ENCODE measurements at places on chromosomes 2 and 18.

DNA sequence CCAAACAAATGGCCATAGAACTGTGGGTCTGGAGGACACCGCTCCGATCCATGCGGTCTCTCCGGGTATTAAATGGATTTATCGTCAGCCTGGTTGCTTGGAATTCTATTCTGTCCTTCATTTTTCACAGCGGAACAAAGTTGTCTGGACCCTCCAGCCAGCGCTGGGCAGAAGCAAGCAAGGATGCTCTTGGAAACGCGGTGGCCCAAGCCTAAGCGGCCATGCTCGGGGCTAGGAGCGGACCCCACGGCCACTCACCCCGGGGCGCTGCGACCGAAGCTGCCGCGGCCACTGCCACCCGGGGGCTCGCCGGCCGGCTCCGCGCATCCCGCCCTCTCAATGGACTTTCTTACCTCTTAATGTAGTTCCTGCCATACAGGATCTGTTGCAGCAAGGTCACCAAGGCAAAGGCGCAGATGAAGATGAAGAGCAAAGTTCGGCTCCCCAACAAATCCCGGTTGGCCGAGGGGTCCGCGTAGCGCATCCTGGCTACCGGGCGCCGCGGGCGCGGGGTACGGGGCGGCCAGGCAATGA is 761 bp downstream of the ST8SIA5 start:
- DNase-seq: no peak

DNA sequence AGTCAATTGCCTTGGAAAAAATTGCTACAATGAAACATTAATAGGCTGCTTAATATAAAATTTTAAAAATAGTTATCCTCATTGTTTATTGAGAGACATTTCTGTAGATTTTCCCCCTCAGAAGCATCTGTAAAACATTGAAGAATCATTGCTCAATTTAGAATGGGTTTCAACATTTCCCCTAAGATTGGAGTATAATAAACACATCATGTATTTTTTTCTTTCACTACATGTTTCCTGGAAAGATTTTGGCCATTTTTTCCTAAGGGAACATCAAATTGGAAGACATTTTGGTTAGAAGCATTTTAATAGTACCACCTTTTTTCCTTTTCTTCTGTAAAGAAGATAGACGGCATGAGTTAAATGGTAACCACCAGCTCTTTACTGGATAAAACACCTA is 443.2 kb upstream of the SPHKAP start:
- DNase-seq: no peak

DNA sequence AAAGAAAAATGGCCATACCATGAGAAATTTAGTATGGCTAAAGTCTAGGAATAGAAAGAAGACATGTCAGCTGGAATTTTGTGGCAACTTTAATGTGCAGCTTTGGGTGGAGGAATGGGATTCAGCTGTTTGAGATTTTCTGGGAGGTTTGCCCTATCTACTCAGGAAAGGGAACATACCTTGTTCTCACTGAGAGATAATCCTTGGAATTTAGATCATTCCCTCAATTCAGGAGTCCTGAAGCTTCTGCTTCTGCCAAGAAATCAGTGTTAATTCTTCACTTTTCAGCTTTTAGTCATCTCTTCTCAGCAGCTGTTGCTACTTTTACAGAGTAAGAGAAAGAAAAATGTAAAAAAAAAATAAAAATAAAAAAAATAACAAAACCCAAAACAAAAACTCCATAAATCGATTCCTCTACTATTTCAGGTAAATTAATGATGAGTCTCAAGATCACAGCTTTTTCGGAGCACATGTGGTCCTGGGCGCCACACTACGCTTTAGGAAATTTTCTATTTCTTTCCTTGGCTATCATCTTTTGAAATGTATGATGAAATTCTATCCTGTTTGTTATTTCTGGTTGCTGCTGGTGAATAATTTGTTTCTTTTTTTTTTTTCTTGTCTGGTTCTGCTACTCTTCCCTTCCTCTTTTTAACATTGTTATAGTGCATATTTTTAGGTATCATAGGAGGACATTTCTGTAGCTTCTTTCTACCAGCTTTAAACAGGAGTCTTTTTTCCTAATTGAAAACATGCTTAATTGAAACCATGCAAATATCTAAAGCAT is 18.9 kb upstream of the BAZ2B start:
- DNase-seq: no peak

DNA sequence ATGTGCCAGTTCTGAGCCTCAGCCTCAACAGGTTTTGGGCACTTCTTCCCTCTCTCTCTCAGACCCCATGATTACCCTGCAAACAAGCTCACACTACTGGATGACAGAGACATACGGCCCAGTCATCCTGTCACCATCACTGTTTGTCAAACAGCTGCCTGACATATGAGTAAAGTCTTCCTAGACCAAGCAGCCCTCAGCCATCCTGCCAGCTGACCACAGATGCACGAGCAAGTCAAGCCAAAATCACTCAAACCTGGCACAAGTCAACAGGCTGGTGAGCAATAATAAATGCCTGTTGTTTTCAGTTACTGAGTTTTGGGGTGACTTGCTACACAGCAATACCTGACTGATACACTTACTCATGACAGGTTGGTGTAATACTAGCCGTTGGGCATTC is 75.5 kb upstream of the KLF7 start:
- no peak for DNase-seq

DNA sequence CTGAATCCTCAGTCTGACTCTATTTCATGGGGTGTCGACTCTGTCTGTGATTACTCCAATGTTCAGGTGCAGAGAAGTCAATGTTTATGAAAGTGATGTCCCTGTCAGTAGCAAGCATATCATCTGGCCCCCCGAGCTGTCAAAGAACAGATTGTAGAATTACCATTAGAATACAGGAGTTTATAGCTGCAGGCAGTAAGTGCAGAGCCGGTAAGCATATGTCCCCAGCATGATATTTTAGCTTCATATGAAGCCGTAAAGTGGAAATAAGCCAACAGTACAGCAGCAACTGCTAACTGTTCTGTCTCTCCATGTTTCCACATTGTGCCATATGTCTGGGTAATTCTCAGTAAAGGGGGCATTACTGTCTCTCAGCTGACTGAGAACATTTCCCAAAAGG is 541.8 kb downstream of the SOX11 start:
- DNase-seq: no peak

Measured in GM04503 (cell line).